ENCODE measurements at places on chromosomes 11 and 22. TPM values are rescaled to one million over a fixed set of nuclear protein-coding genes. Genes with fewer than 3 reads are reported as not detected.

The PUS3 gene
- total RNA-seq, result 14.6 TPM

The MTA2 gene
- total RNA-seq, result 107 TPM

The PAMR1 gene
- total RNA-seq, result 4.4 TPM

The HINFP gene
- total RNA-seq, result 27.6 TPM

The INS gene
- not detected for total RNA-seq

The MRGPRX3 gene
- not detected for total RNA-seq

The MRGPRF gene
- 8.4 TPM for total RNA-seq

The SHANK3 gene
- 4.8 TPM for total RNA-seq

The GLYATL2 gene
- 0.24 TPM for total RNA-seq

The NXPE4 gene
- total RNA-seq, result not detected

The APLNR gene
- not detected for total RNA-seq

DNA sequence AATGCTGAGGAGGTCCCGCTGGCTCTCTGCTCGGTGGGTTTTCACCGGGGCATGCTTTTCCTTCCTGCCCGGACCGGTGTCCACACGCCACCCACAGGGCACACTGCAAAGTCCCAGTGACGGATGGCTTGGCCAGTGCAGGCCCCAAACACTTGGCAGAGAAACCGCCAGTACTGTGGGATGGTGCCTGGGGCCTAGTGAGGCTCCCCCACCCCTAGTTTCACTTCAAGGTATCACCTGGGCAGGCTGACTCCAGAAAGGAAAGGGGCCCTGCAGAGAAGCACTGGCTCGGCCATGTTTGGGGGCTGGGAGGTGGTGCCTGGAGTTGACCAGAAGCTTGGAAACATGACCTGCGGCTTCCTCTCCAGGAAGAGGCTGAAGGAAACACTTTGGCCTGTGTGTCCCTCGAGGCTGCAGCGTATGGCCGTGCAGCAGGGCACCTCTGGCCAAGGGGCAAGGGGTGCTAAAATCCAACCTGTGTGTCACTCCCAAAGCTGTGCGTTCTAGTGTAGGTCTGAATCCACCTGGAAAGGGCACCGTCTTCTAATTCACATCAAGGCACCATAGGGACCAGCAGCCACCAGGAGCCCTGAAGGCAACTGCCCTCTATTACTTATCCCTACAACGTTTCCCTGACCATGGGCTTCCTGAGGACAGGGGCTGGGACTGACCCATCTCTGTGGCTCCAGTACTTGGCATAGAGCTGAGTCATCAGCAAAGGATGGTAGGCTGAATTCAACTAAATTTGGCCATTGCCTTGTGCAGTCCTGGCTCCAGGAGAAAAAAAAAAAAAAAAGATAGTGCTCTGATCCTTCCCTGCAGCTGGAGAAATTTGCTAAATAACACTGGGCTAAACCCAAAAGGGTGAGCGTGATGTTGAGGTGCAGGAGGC lies 22.6 kb downstream of the TPBGL start:
- no peak for DNase-seq

GRCh38 chr22:17639247-17639741 lies 737 bp downstream of the BCL2L13 start:
- no peak for DNase-seq

DNA sequence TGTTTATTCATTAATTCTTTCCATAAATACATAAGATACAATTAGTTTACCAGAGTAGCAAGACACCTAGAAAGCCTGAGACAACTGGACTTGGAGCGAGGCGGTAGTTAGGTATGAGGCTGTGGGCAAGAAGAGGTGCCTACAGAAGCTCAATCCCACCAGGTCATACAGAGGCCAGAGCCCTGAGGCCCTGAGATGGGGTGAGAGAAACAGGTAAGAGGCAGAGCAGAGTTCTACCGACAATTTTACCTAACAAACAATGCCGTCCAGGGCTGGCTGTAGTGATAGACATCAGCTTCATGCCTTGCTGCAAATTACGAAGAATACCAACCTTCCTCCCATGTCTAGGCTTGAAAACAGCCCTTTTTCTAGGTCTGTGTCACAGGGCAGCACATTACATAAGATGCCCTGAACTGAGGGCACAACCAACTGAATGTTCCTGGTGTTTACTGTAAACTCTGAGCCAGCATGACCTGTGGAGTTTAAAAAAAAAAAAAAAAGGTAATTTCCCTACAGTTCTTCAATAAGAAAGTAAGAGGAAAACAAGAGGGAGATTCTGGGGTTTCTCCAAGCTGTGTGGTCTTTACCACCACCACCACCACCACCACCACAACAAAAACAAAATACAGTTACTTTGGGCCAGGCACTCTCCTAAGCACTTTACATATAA lies 105.8 kb downstream of the GAB2 start:
- no peak for DNase-seq

DNA sequence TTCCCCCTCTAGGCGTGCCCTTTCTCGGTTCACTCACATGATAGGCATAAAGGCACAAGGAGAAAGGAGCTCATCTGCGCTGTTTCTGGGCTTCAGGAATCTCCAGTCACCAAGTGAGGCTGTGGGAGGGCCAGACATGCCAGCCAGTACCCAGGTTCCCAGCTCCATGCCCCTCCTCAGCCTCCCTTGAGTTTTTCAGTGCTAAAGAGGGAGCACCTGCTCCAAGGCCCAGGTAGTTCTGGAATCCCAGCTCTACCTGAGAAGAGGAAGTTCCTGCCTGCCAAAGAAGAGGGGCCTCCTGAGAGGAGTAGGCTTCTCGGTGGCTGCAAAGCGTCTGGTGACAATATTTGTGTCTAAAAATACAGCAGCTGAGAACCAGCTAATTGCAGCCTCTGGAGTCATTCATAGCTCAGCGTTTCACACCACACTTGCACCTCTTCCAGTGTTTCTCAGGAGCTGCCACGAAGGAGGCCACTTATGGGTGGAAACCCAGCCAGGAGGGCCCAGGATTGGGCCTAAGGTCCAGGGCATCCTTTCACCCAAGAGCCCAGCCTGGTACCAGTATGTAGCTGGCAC lies 197.4 kb downstream of the TRIM29 start:
- no peak for DNase-seq

DNA sequence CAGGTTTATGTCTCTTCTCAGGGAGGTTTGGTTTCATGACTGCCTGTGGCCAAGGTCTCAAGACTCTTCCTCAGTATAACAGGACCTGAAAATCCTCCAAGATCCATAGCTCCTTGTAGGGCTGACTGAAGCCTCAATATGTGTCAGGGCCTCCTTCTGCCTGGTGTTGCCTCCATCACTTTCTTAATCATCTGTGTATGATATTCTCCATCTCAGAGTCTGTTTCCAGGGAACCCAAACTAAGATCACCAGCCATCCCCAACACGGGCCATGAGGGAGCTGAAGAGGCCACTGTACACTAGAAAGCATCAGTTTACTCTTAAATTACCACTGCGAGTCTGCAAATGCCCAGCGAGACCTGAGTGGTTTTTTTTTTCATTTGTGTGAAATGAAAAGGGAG lies 17.7 kb downstream of the GGTLC2 start:
- no peak for DNase-seq

DNA sequence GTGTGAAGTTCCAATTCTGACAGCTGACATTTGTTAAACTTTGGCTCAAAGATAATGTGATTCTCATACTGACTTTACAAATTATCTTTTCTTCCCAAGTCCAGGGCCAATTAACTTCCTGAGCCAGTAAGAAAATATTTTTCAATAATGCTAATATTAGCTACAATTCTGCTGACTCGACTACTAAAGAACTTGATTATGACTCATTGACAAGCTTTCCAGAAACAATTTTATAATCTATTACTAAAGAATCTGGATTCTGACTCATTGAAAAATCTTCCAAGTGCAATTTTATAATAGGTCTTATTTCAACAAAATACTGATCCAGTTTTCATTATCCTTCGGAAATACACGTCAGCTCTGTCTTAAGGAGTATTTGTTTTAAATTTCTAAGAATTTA lies 12.9 kb upstream of the XKR3 start:
- DNase-seq, result no peak

GRCh38 chr11:69075421-69076128 lies 26.8 kb downstream of the TPCN2 start:
- no peak for DNase-seq

GRCh38 chr11:69860796-69861445 lies 41.7 kb upstream of the FGF3 start:
- no peak for DNase-seq

DNA sequence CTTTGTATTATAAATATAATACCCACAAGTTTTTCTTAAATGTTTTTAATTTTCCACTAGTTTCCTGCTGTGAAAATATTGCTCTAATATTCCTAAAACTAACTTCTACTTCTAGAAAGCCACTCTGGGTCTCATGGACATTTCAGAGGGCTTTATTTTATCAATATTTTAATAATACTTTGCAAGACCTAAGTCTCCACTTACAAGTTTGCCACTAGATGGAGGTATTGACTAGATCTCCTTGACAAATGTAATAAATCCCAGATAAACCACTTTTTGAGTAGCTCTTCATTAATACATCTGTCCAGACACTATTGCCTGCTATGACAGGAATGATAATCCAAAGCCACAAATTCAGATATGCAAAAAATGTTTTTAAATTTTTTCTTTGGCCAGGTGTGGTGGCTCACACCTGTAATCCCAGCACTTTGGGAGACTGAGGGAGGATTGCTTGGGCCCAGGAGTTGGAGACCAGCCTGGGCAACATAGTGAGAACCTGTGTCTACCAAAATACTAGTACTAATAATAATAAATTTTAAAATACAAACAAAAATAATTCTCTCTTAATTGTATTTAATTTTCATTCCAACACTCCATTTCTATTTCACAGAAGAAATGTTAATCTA lies 3.5 kb upstream of the ACAT1 start:
- no peak for DNase-seq

DNA sequence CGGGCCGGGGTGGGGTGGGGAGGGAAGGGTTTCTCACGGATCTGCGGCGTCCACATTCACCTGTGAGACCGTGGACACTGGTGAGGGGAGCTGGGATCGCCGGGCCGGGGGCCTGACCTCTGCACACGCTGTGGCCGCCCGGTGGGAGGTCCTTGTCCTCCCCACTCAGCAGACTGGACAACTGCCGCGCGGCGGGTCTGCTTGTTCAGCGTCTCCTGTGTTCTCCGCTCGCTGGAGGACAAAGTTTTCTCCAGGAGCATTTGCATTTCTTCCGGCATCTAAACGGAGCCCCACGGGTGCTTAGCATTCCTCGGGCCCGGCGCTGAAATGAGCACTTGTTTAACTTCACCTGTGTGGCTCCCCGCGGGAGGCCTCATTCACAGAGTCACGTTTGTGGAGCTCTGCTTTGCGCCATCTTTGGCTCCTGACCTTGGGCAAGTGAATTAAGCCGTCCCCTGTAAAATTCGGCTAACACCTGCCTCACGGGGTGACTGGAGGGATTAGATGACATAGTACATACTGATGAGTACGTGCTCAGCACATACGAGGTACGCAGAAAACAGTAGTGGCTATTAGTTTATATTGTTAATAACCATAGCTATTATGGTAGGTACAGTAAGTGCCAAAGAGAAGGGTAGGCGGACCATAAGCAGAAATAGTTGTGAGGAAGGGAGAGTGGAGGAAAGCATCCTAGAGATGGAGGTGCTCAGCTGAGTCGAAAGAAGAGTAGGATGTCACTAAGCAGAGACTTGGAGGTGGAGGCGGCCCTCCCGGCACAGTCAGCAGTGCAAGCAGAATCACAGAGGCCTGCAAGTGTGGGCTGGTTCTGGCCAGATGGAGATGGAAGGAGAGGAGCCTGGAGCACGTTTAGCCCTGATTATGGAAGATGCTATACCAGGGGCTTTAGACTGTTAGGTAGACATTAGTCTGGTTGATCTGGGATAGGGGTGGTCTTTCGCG lies 885 bp downstream of the TRMU start:
- DNase-seq, result no peak

DNA sequence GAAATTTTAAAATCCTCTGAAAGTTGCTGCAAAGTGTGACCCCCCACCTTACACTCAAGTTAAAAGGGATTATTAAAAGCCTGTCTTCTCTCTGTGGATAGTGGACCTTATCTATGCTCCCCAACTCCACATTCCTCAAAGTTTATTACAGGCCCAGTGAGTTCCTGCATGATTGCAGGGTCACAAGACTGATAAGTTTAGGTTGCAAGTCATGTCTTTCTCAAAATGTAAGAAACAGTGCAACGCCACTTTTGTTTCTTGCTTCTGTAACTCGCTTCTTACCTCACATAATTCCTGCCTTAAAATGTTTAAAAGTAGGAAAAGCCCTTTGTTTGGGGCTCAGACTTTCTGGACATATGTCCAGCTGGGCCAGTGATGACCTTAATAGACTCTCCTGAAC lies 38.4 kb upstream of the GLYAT start:
- DNase-seq, result no peak

DNA sequence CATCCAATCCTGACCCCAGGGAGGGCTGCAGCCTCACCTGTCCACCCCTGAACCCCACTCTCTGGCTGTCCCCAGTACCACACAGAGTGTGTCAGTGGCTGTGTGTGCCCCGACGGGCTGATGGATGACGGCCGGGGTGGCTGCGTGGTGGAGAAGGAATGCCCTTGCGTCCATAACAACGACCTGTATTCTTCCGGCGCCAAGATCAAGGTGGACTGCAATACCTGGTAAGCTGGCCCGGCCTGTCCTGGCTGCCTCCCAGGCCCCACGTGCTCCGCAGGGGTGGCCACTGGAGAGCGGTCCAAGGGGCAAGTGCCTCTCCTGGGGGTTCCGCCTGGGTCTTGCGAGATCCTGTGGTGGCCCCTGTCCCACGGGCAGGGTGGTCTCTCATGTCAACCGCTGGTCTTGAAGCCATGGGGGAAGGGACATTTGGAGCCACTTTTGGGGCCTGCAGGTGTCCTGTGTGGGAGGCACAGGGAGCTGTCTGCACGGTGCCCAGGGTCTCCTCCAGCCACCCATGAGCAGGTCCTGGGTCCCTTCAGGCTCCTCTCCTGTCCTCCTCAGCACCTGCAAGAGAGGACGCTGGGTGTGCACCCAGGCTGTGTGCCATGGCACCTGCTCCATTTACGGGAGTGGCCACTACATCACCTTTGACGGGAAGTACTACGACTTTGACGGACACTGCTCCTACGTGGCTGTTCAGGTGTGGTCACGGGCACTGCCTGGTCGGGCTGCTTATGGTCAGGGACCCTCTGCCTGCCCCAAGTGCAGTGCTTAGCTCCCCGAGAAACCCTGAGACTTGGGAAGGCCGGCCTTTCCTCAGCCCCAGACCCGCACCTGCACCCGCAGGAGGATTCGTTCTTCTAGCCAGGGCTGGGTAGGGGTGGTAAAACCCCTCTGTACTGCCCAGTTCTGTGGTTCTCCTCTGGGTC lies 11.8 kb downstream of the MUC2 start:
- DNase-seq, result no peak

- DNase-seq, result no peak
Measured at GRCh38 chr11:20261526-20261925, 101.3 kb upstream of the DBX1 start.

GRCh38 chr22:17563936-17564391 lies 666 bp downstream of the SLC25A18 start:
- DNase-seq, result no peak

GRCh38 chr22:24976442-24977218 lies 24.1 kb downstream of the KIAA1671 start:
- DNase-seq, result no peak

- no peak for DNase-seq
Measured at GRCh38 chr11:66902486-66903177, 45.8 kb downstream of the LRFN4 start.

DNA sequence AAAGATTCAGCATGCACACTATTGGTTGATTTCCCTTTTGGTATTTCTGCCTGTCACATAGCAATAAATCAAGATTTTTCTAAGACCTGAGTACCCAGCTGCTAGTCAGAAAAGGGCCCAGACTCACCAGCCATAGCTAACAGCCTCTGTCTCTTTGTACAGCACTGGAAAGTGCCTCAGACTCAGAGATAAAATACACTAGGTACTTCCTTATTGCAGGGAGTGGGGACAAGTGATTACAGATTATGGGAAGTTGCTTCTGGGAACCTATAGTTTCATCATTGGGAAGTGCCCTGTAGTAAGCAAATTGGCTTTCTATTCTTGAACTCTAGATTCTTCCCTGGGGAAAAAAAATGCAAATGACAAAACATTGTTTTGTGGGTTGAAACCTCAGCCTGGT lies at the start of gene CASP5:
Gene CASP5 (minus strand): TSS at position 166 of the 400 bp plus-strand sequence. CDS start 32 bp downstream, at position 134.
- no peak for DNase-seq

Data from osteocyte (in vitro differentiated cells).